ENCODE measurements at places on chromosomes 13 and 19.

DNA sequence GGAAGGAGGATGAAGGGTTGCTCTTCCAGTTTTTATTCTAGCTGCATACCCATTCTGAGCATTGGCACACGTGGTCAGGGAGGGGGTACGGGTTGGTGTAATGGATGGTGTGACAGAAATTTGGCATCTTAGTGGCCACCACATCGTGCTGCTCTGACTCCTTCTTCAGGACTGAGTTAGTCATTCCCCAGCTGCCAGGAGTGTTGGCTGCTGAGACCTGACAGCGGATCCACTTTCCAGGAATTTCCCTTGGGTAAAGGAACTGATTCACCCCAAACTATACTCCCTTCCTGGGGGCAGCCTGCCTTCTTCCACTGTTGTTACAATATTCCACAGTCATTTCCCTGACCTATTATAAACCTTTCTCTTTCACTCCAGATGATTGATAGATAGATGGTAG is 595.5 kb upstream of the KLHL1 start:
- no peak for DNase-seq

GRCh38 chr19:35521124-35521743 is 6.9 kb downstream of the SBSN start:
- peak; percentile 55 for DNase-seq

- no peak for DNase-seq
Measured at GRCh38 chr13:113656003-113656588, 1.9 kb downstream of the ATP4B start.

DNA sequence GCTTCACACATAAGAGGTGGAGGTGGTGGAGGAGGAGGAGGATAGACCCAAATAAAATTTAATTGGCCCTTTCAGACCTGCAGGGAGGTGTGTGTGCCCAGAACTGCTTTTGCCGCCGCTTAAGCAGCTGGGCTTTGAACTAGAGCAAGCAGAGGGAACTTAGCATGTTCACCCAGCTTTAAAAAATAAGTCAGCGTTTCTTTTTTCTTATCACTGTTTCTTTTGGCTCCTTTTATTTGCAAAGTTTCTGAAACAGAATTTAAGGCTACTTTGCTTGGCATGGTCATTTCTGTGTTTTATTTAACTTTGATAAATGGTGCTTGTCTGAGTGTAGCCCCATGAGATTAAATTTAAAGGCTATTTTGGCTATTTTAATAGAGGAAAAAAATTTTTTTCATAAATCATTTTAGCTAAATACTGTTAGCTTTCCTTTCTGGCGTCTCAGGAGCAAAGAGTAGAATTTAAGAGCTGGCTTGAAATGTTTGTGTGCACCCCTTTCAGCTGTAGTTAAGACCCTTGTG is 43.3 kb upstream of the RNF113B start:
- no peak for DNase-seq

DNA sequence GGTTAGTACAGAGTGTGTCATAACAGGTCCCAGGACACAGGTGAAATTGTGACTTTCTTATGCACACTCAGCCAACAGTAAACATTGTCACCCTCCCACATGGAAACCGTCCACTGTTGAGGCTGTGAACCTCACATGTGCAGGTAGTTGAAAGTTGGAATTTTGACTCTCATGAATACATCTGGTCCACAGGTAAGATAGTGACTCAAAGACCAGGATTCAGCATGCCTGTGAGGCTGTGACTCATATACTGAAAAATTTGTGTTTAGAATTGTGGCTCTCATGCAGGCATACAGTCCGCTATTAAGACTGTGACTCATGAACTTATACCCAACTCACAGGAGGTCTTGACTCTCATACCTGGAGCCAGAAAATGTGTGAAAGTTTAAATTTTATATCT is 67.8 kb downstream of the ZNF728 start:
- no peak for DNase-seq

DNA sequence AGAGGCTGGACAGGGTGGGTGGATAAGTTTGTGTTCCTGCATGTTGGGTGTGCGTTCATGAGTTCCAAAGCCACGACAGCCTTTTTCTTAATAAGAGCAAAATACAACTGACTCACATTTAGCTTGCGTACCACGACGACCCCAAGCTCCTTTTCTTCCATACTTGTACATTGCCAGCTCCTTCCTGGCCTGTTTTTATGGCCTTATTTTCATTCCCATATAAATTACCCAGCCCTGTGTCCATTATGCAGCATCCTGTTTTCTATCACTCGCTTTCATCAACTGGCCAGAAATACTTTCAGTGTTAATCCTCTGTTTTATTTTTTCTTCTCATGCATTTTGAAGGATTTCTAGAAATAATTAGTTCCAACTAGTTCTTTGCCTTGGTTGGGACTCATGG is 499.1 kb downstream of the FOXO1 start:
- no peak for DNase-seq

DNA sequence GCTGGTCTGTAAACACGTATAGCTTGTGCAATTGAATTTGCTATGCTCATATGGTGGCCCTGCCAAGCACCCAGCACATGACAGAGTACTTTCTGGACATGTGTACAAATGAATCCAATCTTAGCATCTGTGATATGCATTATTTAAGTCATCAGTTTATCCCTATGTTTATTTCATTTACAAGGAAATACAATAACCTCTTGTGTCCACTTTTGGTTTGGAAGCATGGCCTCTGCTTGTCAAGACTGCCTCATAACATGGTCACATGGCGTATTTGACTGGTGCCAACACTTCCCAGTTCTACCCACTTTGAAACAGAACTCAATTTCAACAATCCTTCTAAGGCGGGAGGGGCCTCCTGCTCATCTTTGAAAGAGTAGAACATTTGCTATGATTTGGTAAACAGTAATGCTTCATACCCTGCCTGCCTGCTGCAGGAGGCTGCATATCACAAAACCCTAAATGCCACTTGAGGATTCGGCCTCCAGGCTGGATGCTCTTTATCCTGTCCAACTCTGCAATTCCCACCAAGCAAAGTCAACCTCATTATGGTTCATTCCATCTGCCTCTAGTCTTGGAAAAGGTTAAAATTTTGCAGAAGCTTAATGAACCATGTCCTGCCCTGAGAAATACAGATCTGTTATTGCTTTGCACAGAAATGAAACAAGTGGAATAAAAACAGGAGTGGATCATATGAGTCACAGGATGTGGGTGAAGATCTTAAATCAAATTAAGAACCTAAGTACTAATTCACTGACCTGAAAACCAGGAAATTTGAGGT is 151.3 kb downstream of the CYSLTR2 start:
- no peak for DNase-seq

GRCh38 chr19:39325778-39326665 is 5.4 kb upstream of the LRFN1 start:
- peak; percentile 60 for DNase-seq

DNA sequence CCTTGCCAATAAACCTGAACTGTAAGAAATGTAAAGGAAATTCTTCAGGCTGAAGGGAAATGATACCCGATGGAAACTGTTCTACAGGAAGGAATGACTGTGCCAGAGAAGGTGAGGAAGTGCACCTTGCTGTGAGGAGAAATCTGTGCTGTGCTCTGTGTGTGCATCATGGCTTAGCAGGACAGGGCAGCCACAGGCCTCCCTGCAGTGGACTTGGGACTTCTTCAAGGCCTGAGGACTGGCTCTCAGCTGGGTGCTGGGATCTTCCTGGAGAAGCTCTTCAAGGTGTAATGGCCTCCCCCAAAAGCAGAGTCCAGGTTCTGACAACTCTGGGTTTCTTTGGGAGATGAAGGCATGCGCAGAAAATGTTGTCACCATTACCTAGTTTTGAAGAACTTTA is 145.1 kb downstream of the UQCRFS1 start:
- DNase-seq = no peak

DNA sequence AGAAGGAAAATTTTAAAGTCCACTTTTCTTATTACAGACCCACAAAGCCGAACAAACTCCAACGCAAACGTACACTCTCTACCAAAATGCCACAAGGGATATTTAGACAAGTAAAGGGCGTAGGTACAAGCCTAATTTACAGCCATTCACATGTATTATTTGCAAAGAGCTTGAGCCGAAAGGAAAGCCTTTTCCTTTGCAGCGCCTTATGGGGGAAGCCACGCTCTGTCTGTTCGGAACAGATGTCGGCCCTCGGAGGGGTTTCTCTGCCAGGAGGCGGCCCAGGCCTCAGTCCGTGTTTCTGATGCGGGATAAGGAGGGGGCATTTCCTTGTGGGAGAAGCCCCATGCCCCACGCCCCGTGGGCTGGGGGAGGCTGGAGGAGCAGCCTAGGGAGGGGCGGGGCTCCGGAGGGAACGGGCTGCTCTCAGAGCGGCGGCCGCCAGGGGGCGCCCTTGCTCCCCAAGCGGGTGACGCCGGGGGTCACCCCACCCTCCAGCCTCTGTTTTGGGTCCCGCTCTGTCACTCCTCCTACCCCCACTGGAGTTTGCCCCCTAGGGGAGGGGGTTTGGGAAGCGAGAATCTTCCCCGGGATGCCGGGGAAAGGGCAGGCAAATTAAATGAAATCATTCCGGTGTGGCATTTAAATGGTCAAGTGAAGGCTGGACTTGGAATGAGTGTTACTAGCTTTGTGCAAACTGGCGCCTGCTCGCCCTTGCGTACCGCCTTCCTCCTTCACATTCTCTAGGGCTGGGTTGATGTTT is 2.9 kb downstream of the HTR2A start:
- DNase-seq = peak; percentile 78

GRCh38 chr13:110722971-110723370 is 9.5 kb downstream of the ING1 start:
- no peak for DNase-seq

DNA sequence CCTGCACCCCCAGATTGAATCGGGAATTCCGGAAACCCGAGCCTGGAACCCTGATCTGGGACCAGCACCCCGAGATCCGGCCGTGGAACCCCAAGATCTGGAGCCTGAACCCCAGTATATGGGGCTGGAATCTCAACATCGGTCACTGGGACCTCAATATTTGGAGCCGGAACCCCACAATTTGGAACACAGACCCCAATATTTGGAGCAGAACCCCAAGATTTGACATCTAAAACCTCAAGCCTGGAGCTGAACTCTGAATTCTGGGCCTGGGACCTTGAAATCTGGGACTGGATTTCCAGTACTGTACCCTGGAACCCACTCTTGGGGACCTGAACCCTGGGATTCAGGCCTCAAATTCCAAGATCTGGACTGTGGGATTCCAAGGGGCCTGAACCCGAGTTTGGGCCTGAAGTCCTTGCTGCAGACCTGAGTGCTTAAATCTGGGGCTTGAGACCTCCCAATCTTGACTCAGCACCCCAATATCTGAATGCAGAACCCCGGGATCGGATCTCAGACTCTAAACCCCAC is 629 bp downstream of the LRFN3 start:
- DNase-seq = no peak

DNA sequence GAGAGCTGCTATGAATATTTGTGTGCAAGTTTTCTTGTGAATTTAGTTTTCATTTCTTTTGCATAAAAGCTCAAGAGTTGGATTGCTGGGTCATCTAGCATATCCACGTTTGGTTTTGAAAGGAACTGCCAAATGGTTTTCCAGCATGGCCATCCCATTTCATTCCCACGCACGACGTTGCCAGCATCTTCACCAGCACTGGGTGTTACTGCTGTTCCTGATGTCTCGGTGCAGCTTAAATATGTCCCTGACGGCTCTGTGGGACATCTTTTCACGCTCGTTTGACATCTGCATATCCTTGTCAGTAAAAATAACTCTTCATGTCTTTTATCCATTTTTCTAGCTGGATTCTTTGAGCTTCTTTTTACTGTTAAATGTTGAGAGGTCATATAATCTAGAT is 123.7 kb downstream of the ATP11A start:
- DNase-seq = no peak

- DNase-seq = no peak
Measured at GRCh38 chr13:23609874-23610576, 39.8 kb downstream of the TNFRSF19 start.

DNA sequence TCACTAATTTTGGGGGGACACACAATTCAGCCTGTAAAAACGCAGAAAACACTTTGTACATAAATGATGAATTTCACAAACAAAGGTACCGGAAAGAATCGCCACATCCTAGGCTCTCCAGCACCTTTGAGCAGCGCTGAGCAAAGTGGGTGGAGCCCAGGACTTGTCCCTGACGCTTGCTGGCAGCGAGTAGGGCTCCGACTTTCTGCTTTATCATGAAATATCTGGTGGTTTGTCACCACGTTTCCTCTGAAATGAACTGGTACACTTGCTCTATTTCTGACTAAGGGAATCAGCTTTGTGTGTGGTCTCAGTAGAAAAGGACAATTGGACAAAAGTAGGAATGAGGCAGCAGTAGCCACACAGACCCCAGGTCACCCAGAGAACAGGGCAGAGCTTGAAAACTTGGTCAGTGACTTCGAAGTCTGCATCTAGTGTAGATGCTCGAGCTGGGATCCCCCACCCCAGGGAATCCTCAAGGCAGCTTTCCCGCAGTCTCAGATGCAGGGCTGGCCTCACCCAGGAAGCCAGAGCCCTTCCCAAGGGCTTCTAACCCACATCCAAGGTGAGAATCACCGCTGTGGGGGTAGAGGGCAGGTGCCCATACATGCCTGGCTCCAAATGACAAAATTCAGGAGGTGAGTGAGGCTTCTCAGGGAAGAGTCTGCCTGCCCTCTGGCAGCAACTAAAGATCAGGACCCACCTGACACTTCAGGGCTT is 85.3 kb upstream of the SOX1 start:
- no peak for DNase-seq

DNA sequence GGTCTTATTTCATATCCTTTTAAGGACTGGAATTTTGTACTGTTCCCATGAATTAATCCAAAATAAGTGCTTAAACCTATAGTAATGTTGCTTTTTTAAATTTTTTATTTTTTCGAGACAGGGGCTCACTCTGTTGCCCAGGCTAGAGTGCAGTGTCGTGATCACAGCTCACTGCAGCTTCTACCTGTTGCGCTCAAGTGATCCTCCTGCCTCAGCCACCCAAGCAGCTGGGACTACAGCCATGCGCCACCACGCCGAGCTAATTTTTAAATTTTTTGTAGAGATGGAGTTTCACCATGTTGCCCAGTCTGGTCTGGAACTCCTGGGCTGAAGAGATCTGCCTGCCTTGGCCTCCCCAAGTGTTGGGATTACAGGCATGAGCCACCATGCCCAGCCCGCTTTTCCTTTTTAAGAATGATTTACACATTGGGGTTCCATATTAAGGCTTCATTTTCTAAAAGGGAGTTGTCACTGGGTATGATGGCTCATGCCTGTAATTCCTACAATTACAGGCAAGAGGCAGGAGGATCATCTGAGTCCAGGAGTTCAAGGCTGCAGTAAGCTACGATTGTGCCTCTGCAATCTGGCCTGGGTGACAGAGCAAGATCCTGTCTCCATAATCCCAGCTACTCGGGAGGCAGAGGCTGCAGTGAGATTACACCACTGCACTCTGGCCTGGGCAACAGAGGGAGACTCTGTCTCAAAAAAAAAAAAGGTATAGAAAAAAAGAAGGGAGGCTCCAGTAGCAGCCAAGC is 28.3 kb upstream of the AKT2 start:
- no peak for DNase-seq

GRCh38 chr13:77168237-77168636 is 141.3 kb upstream of the FBXL3 start:
- DNase-seq = no peak

- DNase-seq = no peak
Measured at GRCh38 chr13:25879466-25879865, 172.3 kb downstream of the SHISA2 start.

- DNase-seq = peak; percentile 93
Measured at GRCh38 chr19:55165952-55166529, 372 bp downstream of the DNAAF3 start.
